Activated CD4-positive, alpha-beta T cell treated with anti-CD3 and anti-CD28 coated beads for 24 hours (primary cell): ENCODE measurements at places on chromosomes 4 and X.

- no peak for DNase-seq
These were observed 350.8 kb upstream of the GRIA3 start for GRCh38 chrX:122833230-122833629.

GRCh38 chr4:117478702-117479101, 393.3 kb upstream of the TRAM1L1 start:
- DNase-seq, result no peak

GRCh38 chrX:42955349-42955748, 177.4 kb upstream of the PPP1R2C start:
- no peak for DNase-seq

DNA sequence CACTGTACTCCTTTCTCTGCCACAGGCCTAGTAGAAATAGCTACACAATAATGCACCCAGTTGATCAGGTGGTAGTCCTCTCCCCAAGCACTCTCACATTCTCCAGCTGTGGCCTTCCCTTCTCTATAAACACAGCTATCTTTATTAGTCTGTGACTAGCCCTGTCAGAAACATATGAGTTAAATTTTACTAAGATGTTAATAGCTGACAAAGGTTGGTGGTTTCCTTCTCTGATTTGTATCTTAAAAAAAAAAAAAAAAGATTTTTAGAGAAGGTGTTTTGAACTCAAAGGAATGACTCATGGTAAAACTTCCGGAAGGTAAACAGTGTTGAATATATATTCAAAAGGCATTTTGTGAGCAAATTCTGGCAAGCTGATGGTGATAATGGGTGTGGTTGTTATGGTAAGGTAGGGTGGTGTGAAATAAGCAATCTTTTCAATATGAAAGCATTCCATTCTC, 327.4 kb downstream of the PPP3CA start:
- DNase-seq, result no peak

DNA sequence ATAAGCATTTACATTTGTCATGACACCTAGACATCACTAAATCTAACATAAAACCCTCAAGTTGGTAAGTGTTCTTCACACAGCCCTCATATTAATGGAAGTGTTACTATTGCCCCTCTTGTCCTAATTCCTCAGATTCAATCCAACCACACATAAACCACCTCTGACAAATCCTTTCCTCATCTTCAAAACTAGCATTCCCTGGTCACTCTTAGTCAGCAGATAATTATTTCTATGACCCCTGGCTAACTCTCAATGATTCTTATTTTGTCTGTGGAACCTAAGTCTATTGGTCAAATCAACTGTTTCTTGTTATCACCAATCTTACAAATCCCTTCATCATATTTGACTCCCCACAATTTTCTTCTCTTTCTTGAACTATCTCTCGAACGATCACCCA, 168.6 kb downstream of the PPP3CA start:
- DNase-seq, result no peak

- no peak for DNase-seq
These were observed 31.1 kb downstream of the TAPT1 start for GRCh38 chr4:16195209-16195608.

DNA sequence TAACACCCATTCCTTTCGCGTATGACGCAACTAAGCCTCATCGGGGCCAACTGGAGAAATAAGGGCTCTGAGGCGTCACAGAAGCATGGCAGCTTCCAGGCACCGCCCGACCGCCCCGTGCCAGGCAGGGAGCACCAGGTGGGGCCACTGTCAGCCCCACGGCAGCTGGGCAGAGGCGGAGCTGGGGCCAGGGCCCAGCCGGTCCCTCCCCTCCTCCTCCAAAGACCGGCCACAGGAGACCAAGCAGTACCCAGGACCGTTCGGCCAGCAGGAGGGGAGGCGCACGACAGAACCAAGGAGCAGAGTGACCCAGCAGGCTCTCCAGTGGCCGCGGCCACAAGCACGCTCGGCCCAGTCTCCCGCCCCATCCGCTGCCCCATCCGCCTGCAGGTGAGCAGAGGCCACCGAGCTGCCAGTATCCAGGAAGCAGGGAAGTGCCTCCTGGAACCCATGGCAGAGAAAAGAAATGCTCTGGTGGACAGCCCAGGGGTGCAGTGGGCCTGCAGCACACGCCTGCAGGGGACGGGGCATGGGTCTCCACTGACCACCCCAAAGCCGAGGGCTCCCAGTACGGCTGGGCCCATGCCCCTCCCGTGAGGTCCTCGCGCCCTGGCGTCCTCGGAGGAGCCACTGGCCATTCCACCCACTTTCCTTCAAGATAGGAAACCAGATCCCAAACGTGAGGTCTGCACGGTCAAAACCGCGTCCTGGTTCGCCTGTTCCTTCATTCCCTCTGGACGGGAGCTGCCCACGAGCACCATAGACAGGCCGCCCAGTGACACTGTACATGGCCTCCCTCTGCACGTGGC, 9.6 kb downstream of the CTBP1 start:
- no peak for DNase-seq
